ENCODE measurements at places on chromosomes 1 and 21. TPM values are rescaled to one million over a fixed set of nuclear protein-coding genes. Genes with fewer than 3 reads are reported as not detected.

DNA sequence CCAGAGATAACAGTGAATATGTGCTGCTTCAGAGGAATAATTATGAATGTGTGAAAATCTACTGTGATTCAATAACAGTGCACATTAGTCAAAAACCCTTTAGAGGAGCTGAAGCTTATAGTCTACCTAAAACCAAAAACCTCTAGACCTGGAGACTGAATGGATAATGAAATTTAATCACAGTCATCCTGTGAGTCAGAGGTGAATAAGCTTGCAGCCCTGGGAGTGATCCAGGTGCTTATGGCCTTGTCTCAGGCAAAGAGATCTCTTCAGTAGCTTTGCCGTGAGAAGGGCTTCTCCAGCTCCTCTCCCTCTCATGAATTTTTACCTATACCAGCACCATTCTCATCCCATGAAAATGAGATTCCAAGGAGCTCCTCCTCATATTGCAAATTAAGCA lies 81.3 kb upstream of the RGS4 start:
- no peak for DNase-seq

GRCh38 chr1:78136680-78137079 lies 90.9 kb downstream of the GIPC2 start:
- no peak for DNase-seq

DNA sequence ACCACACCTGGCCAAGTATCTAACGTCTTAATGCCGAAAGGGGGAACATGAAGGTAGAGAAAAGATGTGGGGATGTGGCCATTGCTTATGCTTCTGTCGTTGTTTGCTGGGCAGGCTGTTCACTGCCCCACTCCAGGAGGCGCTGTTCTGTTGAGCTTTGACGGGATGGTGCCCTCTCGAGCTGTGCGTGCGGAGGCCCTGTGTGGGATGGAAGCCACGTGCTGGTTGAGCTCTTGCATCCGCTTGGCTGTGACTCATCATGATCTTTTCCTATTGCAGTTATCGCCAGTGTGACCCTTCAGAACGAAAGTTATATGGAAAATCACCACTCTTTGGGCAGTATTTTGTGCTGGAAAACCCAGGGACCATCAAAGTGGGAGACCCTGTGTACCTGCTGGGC lies 26.3 kb downstream of the MTARC1 start:
- DNase-seq, result no peak

DNA sequence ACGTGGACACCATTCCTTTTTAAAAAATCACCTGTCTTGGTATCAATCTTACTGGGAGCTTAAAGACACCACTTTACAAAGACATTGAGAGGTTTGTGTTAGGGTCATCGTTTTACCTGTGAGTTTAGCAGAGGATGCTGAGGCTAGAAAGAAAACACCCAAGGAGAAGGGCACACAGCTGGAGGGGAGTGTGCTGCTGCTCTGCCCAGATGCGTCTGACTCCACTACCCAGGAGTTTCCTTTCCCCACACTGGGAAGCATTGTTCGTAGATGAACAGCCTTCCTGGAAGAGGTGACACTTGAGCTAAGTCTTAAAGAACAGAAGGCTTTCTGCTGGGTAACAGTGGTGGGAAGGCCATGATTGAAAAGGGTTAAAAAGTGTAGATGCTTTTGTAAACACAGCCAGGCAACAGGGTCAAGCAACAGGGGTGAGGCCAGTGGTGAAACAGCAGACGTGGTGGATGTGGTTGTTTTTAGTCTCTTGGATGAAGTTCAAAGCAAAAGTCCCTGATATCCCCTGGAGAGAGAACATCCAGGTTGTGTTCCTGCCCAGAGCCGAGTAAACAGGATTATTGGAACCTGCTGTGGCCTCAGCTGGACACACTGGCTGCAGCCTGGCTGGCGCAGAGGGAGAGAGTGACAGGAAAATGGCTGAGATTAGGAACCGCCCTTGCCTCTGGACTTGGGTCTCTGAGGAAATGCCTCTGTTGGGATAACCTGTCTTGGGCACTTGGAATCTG lies 198.6 kb upstream of the JUN start:
- peak; percentile 9 for DNase-seq

GRCh38 chr1:51871351-51871975 lies 7.1 kb downstream of the NRDC start:
- no peak for DNase-seq

GRCh38 chr1:163275222-163275621 lies 46.5 kb upstream of the NUF2 start:
- DNase-seq, result no peak

DNA sequence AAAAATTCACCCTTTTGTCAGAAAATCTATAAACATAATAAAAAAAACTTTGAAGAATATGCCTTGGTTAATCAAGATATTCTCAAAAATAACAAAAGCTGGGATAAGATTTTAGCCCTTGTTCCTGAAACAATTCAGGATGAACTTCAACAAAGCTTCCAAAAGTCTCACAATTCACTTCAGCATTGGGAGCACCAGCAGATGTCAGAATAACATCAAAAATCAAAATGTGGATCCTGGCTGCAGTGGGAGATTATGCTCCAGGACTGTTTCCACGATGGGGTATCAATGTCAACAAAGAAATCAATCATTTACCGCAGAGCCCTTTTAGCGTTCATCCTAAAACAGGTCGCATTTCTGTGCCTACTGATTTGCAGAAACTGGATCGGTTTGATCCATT lies 35.2 kb downstream of the ZNF670 start:
- no peak for DNase-seq

DNA sequence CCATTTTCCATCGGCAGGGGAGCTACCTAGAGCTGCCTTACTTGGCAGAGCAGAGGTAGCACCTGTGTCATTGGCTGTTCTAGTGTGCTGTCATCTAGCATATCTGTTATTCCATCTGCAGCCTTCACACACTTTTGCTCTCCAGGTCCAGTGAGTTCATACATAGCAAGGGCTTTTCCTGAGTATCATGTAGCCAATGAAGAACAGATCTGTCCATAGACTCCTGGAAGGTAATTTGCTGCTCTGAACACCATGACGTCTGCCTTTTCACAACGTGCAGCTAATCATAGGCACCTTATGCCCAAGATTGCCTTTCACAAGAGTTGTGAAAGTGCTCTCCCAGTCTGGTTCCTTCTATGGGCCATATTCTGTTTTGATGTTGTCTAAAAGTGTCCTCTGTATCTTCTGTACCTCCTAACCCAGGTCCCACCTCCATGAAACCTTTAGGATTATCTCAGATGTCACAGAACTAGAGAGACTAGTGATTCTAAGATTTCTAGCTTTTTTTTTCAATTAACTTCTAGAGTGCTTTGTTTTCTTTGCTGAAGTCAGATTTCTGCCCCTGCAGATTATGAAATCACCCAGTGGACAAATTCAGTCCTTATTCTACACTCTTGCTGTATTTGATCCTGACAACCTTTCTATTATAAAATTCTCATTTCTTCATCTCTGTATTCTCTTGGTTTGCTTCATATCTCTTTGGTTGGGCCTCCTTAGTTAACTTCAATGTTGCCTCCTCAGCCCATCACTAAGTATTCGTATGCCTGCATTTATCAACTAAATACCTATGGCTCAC lies 134.8 kb downstream of the PBX1 start:
- DNase-seq, result no peak

DNA sequence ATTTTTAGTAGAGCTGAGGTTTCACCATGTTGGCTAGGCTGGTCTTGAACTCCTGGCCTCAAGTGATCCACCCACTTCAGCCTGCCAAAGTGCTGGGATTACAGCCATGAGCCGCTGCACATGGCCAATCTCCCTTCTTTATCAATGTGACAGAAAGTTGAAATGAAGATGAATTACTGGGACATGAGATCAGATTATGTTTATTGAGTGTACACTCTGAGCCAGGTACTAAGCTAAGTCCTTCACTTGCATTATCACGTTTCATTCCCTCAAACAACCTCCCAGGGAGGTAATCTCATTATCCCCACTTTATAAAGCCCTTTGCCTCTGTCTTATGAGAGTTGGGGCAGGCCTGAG lies 6.3 kb upstream of the CHI3L2 start:
- DNase-seq, result no peak

GRCh38 chr1:204267191-204267601 lies 53.4 kb upstream of the GOLT1A start:
- no peak for DNase-seq

DNA sequence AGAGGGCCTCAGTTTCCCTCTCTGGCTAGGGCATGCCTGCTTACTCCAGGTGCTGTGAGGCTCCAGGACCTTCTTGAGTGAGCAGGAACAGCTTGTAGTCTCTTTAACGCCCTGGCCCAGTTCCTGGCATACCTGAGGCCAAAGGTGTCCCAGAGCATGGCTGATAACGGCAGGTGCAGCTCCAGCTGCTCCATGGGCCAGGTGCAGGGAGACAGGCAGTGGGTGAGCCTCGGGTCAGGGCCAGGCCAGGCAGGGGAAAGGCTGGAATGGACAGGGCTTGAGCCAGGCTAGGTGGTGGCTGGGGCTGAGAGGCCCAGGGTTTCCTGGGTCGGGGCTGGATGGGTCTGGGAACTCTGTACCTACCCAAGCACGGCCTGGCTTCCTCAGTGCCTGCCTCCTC lies 18.3 kb downstream of the EDN2 start:
- DNase-seq, result no peak

GRCh38 chr1:156246781-156247459 lies 936 bp downstream of the PAQR6 start:
- DNase-seq, result no peak

GRCh38 chr1:69492286-69492685 lies 75.4 kb upstream of the LRRC7 start:
- no peak for DNase-seq

DNA sequence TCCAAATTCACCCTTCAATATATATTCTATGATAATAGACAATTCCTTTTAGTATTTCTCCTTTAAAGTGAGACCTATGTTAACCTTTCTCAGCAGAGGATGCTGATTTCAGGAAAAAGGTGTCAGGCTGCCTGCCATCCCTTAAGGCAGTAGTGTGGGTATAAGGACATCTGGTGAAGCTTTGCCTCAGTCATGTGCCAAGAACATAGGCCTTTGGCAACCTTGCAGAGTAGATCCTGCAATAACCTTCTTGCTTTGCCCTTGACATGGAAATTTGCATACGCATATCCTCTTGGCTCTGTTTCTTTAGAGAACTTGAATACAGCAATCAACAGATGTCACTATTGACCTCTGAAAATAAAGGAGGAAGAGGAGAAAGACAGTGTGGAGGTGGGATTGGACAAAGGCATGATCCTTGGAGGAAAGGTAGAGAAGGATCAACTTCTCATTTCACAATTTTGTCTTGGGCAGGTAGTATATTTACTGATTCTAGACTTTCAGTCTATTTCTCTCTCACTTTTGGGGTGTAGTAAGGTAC lies 21.1 kb upstream of the ZRANB2 start:
- no peak for DNase-seq

- DNase-seq, result no peak
Observed at GRCh38 chr1:99250728-99251127, 13.6 kb upstream of the PLPPR4 start.

GRCh38 chr1:1144122-1144842 lies 28.4 kb upstream of the C1orf159 start:
- peak; percentile 68 for DNase-seq

- no peak for DNase-seq
Observed at GRCh38 chr21:36776981-36777617, 78.2 kb downstream of the SIM2 start.

GRCh38 chr1:151689494-151689893 lies 27.1 kb downstream of the CELF3 start:
- DNase-seq, result no peak

Gene RGS1
- 35.7 TPM for total RNA-seq

Gene WNT3A
- not detected for total RNA-seq

Gene GTF2B
- total RNA-seq, result 42.4 TPM

Gene OTUD3
- 8.1 TPM for total RNA-seq

Gene OR2L3
- total RNA-seq, result not detected

Gene CELA2B
- total RNA-seq, result not detected

Gene UTS2
- 0.82 TPM for total RNA-seq

Gene TTLL10
- not detected for total RNA-seq

Gene NCAM2
- not detected for total RNA-seq
